Activated CD8-positive, alpha-beta memory T cell treated with anti-CD3 and anti-CD28 coated beads for 4 hours (primary cell): ENCODE measurements at places on chromosomes 2 and 18.

- no peak for DNase-seq
These were observed 131.7 kb upstream of the CTAGE1 start for GRCh38 chr18:22549260-22549937.

DNA sequence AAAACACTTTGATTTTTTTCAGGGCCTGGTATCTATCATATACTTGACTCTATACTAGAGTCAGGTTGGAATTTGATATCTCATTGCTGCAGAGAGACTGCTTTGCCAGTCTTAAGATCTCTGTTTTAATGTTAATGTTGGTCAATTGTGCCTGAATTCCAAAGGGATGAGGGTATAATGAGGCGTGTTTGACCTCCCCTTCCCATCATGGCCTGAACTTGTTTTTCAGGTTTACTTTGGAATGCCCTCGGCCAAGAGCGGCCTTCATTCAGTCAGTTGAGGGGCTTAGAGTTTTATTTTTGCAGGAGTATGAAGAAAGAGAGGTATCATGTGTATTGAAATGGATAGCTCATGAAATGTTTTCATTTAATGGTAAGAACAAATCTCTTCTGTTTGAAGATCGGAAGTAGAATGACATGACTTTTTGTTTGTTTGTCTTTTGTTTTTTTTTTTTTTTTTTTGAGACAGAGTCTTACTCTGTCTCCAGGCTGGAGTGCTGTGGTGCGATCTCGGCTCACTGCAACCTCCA is 119.0 kb downstream of the KIAA1328 start:
- DNase-seq = no peak

- no peak for DNase-seq
These were observed 6.5 kb upstream of the YWHAQ start for GRCh38 chr2:9637330-9637729.

DNA sequence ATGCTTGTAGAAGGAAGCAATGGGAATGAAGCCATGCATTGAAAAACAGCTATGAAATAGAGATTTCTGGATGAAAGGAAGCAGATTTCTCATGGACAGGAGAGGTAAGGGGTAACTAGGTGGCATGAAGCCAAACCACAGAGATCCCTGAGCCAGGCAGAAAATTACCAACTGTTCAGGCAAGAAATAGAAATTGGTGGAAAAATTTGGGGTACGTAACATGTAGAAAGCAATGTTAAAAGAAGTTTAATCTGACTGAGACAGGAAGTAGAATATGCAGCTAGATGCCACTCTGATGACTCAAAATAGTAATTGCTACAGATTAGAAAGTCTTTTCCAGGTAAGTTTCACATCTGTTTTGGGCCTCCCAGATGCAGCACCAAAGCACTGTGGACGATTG is 928.5 kb upstream of the CELF4 start:
- DNase-seq = no peak

- DNase-seq = no peak
These were observed 16.7 kb upstream of the EPB41L5 start for GRCh38 chr2:119996148-119996547.

GRCh38 chr18:13239171-13239956 is 20.8 kb downstream of the LDLRAD4 start:
- DNase-seq = no peak

- no peak for DNase-seq
These were observed 9.6 kb downstream of the MRPL30 start for GRCh38 chr2:99190548-99190947.

DNA sequence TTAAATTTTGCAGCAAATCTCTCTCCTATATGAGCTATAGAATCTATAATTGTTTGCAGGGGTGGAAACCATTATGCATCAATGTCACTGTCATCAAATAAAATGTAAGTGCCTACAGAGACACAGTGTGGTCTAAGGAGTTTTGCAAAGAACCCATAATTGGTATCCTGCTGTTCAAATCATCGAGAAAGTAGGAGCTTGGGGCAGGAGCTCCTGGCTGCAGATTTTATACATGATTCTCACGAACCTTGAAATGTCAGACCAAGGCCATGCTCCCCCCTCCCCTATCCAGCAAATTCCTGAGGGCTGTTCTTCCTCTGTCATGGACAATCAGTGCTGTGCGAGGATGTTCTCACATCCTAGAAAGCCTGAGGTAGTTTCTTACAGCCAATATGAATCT is 119.5 kb upstream of the CYRIA start:
- DNase-seq = no peak

- no peak for DNase-seq
These were observed 653.7 kb downstream of the DCDC2C start for GRCh38 chr2:4357121-4357520.

DNA sequence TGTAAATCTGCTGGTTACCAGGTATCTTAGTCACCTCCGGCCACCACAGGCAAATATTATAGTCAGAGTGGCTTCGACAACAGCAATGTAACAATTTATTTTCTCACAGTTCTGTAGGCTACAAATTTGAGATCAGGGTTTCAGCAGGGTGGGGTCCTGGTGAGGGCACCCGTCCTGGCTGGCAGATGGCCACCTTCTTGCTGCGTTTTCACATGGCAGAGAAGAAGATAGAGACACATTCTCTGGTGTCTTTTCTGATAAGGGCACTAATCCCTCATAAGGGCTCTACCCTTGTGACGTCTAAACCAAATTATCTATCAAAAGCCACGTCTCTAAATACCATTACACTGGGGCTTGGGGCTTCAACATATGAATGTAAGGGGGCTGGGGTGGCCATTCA is 843.2 kb upstream of the FANCL start:
- no peak for DNase-seq

DNA sequence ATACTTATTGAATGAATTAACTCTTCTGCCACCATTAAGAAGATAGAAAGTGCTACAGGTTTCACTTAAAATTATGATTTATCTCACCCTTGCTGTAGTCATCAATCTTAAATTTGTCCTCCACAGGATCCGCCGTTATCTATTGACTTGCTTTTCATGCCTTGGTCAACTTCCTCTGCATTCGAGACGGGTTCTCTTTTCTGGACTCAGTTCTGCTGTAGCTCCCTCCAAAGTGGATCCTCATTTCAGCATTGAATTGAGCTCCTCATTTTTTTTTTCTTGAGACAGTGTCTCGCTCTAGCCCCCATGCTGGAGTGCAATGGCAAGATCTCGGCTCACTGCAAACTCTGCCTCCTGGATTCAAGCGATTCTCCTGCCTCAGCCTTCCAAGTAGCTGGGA is 27.6 kb downstream of the INPP5D start:
- no peak for DNase-seq

DNA sequence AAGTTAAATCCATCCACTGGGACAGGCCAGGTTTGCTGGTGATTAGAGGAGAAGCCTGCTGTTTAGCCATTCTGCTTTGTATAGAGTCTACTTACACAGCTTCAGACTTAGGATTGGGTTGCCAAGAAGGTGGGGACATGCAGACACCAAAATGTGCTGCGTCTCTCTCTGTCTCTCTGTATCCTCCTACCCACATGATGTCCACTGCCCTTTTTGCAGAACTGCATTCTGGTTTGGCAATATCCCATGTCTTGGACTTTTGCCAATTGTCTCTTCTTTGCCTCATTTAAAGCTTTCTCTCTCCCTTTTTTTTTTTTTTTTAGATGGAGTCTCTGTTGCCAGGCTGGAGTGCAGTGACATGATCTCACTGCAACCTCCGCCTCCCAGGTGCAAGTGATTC is 261.1 kb upstream of the FN1 start:
- DNase-seq = no peak

GRCh38 chr18:37564711-37565100 is 892 bp downstream of the CELF4 start:
- DNase-seq = no peak

DNA sequence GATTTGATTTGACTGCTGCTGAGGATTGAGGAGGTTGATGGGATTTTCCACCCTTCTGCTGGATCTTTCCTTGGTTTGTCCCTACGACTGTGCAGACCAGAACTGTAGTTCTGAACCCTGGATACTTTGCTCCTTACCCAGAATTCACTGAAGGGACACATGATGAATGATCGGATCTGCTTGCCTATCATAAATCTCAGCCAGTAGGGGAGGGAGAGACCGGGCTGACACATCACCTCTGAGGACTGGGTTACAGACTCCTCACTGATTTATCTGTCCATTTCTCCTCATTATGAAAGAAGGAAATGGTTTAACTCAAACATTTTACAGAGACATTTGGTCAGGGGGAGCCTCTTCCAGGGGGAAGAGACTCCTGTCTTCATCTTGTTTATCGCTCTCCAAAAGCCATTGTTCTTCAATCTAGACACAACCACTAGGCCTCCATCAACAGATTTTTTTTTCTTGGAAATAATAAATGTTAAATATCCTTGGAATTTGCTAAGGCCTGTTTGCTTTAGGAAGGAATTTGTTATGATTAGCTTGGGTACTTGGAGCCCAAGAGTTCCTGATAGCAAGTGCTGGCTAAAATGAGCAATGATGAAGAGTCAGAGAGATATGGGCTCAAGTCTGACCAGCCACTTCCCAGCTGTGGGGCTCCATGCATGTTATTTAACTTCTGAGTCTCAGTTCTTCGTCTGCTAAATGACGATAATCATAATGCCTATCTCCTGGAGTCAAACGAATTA is 925.5 kb downstream of the SLC4A3 start:
- no peak for DNase-seq

DNA sequence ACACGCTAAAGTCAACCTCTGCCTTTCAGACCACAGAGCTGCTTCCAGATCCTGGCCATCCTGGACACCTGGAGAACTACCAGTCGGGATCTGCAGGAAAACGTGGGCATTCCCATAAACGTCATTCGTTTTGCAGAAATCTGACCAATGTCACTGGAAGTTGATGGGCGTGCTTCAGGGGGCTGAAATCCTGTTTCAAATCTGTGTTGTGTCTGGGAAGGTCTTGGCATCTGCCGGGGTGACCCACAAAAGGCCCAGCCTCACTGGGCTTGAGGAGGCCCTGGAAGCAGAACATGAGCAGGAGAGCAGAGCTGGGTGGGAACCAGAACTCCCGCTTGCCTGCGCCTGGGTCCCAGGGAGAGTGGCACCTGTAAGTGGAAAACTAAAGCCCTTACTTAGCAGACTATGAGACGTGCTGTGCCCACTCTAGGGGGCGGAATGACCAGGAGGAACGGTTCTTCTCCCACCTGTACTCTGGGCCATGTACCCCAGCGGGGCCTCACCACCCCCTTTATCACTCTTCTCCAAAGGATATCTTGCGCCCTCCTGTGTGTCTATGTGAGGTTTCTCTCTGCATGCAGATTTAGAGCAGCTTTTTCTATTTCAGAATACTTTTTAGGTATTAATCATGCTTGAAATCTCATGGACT is 200.9 kb downstream of the FAM210A start:
- no peak for DNase-seq

DNA sequence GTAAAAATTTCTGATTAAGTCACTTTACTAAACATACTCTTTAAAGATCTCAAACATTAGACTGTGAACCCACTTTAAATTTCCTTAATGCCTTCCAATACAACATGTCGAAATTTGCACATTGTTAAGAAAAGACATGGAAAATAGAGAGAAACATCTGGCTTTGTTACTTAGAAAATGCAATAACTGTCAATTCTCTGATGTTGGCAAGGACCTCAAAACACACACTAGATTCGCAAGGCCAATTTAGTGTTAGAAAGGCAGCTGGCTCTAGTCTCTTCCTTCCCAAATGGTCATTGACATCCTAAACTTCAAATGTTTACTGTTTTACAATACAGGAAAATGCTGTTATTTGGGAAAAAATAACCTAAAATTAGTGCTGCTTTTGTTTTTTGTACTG is 110.6 kb downstream of the UPP2 start:
- DNase-seq = no peak

DNA sequence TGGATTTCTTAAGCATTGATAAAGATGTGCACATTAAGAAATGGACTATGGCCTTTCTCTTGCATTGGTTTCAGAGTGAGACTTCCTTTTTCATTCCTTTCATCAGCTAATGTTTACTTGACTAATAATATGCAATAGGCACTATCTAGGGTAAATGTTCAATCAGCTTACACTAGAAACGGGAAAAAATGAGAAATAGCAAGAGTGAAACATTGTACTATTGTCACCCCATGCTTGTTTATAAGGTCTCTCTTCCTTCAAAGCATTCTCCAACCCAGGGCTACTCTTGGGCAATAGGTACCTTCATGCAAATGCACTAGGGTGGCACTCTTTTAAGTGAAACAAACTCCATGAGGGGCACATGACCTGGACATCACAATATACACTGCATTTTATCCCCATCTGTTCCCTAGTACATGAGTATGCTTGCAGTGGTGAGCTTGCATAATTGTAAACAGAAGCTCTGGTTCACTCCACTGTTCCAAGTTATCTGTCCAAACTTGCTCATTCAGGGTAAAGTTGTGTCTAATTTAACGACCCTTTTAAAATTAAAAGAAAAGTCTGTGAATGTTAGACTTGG is 402.3 kb downstream of the ERBB4 start:
- DNase-seq = no peak

- no peak for DNase-seq
These were observed 998.0 kb upstream of the CDH2 start for GRCh38 chr18:29174891-29175290.

DNA sequence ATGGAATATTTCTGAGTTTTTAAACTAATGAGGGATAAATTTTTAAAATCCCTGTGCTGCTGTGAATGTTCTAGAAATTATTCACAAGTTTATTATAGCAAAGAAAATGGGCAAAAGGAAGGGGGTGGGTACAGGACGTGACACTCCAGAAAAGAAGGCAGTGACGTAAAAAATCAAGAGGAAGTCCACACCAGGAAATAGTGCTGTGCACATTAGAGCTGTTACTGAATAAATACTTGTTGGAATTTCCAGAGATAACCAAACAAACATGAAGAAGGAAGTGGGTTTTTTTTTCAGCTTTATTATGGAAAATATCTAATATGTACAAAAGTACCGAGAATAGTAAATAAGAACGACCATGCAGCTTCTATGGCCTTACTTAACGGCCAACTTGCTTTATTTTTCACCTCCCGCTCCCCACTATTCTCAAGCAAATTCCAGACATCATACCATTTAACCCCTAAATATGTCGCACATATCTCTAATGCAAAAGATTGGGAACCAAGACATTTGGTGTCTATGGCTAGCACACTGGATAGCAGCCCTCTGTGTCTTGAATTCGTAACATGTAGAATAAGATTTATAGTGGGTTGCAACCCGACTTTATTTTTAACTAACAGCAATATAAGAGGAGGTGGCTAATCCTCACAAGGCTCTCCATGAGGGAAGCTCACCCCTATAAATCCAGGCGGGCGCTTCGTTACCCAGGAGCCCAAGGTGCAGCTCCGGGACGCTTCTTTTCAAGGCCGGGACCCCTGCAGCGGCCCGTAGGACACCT is 580 bp upstream of the NDUFV2 start:
- no peak for DNase-seq

DNA sequence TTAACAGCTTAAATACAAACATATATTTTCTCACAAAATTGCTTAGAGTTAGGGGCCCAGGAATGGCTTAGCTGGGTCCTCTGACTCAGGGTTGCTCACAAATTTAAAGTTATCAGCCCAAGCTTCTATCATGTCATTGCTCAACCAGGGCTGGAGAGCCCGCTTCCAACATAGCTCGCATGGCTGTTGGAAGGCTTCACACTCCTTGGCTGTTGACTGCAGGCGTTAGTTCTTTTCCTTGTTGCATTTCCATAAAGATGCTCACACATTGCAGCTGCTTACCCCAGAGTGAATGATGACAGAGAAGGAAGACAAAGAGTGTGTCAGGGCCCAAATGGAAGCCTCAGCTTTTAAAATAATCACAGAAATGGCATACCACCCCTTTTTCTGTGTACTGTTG is 62.9 kb upstream of the TFPI start:
- no peak for DNase-seq
